Large intestine (tissue), 12 donors: ENCODE measurements at places on chromosomes 11 and 22. TPM values are rescaled to one million over a fixed set of nuclear protein-coding genes. Genes with fewer than 3 reads are reported as not detected.

GRCh38 chr11:133639408-133639807 is 107.1 kb upstream of the OPCML start:
- no peak for DNase-seq

DNA sequence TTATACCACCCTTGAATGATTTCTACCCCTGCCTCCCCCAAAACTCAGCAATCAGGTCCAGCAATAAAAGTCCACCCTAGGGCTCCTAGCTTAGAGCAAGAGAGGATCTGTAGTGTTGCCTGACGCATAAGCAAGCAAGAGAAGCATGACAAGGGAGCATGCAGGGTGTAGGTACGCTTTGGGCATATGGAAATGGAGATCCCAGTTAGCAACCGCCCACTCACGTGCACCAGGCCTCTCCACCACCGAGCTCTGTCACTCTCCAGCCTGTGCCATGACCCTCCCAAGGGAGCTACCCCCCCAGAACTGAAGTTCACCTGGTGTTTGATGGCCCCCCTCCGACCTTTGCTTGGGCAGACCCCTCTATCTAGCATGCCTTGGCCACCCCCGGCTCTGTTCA is 39.4 kb downstream of the SERPINH1 start:
- no peak for DNase-seq

The ANO5 gene
- 8.2 TPM for polyA plus RNA-seq

- DNase-seq = no peak
These were observed 108.3 kb downstream of the CTTN start for GRCh38 chr11:70506658-70506970.

GRCh38 chr22:50674606-50675552 is 2.3 kb downstream of the SHANK3 start:
- peak; percentile 69 for DNase-seq

GRCh38 chr11:32792111-32792947 is 2.1 kb downstream of the CCDC73 start:
- DNase-seq = no peak

DNA sequence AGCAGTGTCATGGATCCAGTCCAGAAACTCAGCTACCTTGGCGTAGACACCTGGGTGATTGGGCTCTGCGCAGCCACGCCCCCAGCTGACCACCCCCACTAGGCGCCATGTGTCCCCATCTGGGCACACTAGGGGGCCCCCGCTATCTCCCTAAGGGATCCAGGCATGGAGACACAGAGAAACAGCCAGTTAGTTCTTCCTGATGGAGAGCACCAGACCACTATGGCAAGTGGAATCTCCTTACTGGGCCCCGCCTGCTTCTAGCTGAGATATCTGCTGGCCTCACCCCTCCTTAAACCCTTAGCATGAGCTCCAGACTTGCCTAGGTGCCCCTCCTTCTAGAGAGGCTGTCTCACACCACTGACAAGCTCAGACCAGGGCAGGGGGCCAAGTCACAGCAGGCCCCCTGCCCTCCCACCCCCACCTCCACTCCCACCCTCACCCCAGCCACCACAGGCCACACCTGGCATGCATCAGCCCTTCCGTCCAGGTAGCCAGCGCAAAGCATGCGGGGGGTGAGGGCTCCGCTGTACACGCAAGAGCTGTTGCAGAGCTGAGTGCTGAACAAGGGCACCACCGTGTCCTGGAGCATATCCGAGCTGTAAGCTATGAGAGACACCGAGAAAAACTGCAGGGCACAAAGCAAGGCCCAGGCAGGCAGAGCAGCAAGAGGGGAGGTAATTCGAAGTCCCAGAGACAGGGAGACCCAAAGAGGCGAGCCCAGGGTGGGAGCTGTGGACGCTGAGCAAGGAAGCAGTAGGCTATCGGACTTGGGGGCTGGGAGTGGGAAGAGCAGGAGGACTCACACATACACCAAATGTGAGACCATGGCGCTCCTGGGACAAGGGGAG is 16.1 kb downstream of the TMPRSS5 start:
- DNase-seq = no peak

- no peak for DNase-seq
These were observed 107.3 kb downstream of the BRD1 start for GRCh38 chr22:49720279-49720959.

The SLC17A6 gene
- not detected for polyA plus RNA-seq

- DNase-seq = no peak
These were observed 1.1 kb downstream of the HYOU1 start for GRCh38 chr11:119055901-119056300.

The OR51E2 gene
- polyA plus RNA-seq = 0.34 TPM

DNA sequence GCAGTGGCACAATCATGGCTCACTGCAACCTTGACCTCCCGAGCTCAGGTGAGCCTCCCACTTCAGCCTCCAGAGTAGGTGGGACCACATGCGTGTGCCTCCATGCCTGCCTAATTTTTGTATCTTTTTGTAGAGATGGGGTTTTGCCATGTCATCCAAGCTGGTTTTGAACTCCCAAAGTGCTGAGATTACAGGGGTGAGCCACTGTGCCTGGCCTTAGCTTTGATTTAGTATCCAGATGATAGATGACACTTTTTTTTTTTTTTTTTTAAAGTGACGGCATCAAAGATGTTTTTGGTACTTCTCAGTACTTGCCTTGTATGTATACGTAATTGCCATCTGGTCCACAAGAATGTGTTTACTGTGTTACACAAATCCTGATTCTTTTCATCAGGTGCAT is 23.4 kb downstream of the LDHAL6A start:
- no peak for DNase-seq

The OR6A2 gene
- 0.03 TPM for polyA plus RNA-seq

- no peak for DNase-seq
These were observed 31.3 kb downstream of the LINC01488 start for GRCh38 chr11:69512790-69513189.

The TRIM51G gene
- not detected for polyA plus RNA-seq

DNA sequence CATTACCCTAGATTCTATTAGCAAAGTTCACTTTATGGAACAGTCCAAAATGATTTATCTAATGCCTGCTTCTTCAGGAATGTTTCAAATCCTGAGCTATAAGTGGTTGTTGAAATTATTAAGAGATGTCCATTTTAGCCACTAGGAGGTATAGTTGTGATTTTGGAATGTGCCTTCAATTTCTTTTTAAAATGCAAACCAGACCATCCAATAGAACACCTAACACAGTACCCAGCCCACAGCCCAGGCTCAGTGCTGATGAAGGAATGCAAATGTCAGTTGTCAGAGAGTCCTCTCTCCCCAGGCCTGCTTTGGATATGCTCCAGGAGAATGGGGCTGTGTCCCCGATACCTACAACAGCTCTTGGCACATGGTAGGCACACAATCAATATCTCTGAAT is 85.8 kb upstream of the E2F8 start:
- DNase-seq = no peak

The KCNK7 gene
- 0.49 TPM for polyA plus RNA-seq

DNA sequence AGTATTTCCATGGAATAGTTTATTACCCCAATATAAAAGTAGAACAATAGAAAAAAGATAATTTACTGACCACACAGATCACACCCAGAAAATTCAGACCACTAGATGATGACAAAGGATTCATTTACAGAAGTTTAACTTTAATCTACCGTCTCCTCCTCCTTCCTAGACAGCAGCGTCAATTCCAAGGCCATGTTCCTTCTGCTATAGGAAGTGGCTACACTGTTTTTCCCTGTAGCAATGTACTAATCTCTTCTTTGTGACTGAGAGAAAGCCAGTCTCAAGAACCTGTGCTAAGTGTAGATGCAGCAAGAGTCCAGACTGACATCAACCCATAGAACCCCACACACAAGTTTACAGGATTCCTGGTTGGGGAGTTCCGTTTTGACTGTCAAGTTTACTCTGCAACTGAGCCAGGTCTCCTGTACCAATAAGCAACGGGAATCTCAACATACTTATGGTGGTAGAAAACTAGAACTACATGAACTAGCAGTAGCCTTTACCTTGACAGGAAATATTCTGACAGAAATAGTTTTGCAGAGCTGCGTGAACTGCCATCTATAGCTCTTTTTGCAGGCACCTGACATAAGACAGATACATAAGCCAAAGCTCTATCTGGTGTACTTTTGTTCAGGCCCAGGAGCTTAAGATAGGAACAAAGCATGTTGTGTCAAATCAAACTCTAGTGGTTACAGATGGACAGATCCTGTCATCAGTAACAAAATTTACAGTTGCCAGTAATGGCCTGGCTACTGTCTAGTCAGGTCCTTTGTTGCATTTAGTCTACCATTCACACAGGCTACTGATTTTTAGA is 42.9 kb downstream of the MRTFA start:
- no peak for DNase-seq

- peak; percentile 25 for DNase-seq
These were observed at the start of gene NOX4 for GRCh38 chr11:89490981-89491690. Gene NOX4, minus strand, starts transcription at chr11:89491375. Its CDS starts 129 bp downstream, at chr11:89491246.

- DNase-seq = no peak
These were observed 69.5 kb downstream of the JAM3 start for GRCh38 chr11:134138376-134138775.

DNA sequence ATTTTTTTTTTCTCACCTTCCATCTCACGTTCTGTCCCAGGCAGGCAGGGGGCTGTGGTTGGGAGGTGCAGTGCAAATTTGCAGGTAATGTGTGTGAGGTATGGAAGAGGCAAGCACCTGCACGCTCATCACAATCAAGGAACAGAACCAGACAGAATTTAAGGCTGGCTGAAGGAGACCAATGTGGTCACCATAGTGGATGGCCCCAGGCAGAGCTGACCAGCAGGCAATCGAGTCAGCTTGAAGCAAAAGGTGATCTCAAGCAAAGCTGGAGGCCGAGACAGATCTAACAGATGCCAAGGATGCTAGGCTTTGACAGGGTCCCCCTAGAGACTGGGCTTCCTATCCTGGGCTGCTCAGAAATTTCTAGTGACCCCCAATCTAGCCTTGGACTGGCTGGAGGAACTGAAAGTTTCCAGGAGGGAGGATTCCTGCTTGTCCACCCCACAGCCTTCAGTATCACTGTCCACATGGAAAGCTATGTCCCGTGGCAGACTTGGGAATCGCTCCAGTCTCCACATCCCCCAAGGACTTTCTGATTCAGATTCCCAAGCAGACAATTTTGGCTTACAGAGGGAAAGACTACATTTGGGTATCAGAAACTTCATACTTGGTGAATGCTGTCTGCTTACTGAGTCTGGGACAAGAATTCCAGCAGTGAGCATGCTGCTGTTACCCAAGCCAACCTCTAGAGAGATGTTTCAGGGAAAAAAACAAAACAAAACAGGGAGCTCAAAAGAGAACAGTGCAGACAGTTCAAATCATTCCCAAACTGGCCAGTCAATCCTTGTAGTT is 9.0 kb upstream of the MICAL3 start:
- no peak for DNase-seq

DNA sequence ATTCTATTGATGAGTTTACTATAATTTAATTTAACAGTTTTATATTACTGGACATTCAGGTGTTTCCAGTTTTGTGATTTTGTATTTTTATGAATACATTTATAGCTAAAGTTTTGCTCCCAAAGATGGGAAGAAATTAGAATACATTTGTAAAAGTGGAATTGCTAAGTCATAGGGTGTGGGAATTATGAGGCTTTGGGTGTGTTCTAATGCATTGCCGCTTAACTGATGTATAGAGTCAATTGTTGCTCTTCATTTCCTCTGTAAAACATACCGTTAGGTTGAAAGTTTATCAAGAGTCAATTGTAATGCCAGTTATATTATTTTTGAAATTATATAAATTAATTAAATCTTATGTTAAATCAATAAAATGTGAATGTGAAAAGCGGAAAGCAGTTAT is 16.2 kb downstream of the PAAF1 start:
- no peak for DNase-seq

The OR4D5 gene
- not detected for polyA plus RNA-seq

DNA sequence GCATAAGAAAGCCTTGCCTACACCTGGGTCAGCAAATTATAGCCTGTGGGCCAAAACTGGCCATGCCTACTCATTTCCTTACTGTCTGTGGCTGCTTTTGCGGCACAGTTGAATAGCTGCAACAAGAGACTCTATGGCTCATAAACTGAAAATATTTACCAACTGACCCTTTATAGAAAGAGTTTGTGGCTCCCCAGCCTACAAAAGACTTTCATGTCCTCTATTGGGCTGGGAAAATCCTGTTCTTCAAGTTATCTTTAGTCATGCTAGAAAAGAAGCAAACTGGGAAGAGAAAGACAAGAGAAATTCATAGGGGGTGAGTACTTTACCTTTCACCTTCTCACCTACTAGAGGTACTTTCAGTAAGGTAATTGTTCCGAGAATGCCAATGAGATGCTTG is 175.1 kb downstream of the SWAP70 start:
- DNase-seq = no peak

The RASGRP2 gene
- 10.7 TPM for polyA plus RNA-seq

The OMP gene
- 1.1 TPM for polyA plus RNA-seq

DNA sequence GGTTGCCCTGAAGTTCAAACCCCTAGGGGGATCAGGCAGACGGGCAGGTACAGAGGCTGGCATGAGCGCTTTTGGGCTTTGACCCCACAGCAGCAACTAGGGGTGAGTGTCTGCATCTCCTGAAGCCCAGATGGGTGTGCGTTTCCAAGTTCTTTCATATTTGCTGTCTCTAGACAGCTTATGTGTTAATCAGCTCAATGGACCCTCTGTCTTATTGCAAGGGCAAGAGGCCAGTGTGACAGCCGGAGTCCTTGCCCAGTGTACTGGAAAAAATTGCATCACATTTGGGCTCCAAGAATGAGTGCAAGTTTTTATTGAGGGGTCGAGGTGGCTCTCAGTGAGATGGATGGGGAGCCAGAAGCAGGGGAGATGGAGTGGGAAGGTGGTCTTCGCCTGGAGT is 1863.7 kb upstream of the RAG2 start:
- DNase-seq = no peak

DNA sequence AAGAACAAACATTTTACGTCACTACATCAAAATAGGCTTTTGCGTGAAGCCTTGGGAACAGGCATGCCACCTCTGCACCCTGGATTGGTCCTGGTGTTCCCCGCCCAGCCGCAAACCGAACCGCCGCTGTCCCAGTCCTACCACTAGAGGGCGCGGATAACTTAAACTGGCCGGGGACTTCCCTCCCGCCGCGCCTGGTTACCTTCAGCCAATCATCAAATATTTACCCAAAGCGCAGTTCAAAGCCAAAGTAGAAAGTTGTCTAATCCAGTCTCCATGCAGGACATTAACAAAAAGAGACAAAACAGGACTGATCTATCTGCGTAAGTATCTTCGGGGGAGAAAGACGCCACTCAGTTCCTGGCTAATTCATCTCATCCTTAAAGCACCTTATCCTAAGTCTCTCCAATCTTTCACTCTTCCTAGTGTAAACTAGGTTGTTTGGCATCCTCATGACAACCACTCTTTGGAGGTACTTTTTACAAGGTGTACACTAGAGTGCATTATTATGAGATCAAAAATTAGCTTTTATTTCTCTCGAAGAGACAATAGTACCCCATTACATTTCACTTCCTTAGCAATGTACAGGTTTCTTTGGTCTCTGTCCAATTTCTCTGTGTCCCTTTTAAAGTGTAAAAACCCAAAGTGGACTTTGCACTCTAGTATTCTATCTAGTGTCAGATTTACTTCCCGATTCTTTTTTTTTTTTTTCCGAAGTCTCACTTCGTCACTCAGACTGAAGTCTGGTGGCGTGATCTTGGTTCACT is 3.9 kb upstream of the CRY2 start:
- DNase-seq = peak; percentile 95

The OR4C46 gene
- polyA plus RNA-seq = not detected

DNA sequence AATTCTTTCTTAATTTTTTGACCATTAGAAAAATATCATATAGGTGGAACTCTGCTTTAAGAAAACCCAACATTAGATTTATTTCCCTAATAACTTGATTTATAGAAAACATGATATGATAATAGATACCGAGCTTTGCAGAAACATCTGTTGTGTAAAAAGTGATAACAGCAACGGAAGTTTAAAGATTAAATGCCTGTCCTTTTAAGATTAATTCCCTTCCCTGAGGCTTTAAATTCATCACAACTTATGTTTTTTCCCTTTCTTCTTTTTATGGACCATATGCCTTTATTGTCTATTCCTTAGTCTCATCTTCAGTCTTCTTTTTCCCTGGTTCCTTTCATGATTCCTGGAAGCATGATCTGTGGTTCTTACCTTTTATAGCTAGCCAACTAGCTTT is 1.9 kb downstream of the USP47 start:
- no peak for DNase-seq
